Stimulated activated CD4-positive, alpha-beta T cell treated with anti-CD3 and anti-CD28 coated beads, TNF-alpha, amount 100 ng/mL, for 48 hours (primary cell): ENCODE measurements at places on chromosomes 2 and 18.

DNA sequence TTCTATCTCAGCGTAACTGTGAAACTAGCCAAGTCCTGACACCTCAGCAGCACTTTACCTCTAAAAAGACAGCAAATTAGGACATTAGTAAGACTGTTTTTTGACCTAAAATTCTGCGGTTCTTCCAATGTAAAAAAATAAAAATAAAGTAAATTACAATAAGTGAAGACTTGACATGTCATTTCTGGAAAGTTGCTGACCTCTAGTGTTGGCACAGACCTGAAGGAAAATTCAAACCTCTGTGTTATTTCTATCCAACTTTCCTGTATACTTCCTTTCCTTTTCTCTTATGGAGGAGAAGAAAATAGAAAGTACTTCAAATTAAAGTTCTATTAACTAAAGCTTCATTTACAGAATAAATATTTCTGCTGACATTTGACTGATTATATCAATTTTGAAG is 110.6 kb downstream of the TMEM182 start:
- no peak for DNase-seq

DNA sequence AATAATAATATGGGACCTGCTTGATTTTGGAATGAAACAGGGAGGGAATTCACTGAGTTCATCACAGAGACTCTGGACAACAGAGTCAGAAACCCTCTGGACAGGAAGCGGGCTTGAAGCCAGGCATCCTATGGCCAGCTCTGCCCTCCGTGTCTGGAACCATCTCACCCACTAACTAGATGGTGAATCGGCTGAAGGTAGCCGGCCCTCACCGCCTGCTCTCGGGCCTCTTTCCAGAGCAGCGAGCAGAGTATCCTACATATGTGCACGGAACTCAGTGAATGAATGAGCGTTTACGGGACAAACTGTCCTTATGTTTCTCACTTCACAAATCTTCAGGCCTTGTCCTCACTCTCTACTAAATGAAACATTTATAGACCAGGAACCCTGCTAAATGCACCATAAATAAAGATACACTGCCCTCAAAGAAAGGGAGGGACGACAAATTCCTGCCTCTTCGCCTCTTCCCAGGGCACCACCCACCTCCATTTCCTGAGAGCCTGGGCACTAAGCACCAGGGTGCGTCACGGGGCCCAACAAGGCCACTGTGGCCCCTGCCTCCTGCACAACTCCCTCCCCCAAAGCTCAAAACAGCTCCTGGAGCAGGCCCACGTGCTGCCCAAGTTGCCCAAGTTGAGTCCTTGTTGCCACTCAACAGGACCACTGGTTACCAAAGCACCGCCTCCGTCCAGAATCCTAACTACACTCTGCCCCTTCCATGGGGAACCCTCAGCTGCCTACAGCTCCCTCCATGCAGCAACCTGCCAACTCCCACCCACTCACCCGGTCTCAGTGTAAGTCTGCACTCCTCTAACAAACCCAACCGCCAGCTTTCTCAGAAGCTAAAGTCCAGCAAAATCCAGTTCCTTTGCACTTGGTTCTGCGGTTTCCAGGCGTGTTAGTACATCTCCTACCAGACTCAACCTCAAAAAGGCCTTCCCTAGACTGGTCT is 1.7 kb downstream of the TBC1D8 start:
- no peak for DNase-seq

- DNase-seq: peak; percentile 31
Observed at GRCh38 chr18:48896875-48897511, 53.8 kb downstream of the SMAD7 start.

DNA sequence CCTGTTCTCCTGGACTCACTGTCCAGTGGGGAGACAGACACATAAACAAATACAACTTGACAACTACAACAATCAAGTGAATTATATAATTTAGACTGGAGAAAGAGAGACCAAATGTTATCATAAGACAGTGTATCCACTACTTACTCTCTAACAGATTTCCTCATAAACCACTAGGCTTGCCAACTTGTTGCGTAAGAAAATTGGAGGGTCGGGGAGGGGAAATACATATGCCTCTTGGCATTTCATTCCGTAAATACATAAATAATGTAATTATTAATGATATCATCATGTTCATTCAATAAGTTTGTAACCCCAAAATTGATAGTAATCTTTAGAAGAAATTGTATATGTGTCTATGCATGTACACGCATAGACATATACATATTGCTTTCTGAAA is 14.9 kb downstream of the RAB6D start:
- DNase-seq: no peak

GRCh38 chr2:156003780-156004179 is 328.7 kb downstream of the NR4A2 start:
- no peak for DNase-seq

- no peak for DNase-seq
Observed at GRCh38 chr18:74116633-74117554, 30.7 kb downstream of the FBXO15 start.

GRCh38 chr18:28884304-28884703 is 707.4 kb upstream of the CDH2 start:
- DNase-seq: no peak
